ENCODE measurements at places on chromosomes 11 and 22.

DNA sequence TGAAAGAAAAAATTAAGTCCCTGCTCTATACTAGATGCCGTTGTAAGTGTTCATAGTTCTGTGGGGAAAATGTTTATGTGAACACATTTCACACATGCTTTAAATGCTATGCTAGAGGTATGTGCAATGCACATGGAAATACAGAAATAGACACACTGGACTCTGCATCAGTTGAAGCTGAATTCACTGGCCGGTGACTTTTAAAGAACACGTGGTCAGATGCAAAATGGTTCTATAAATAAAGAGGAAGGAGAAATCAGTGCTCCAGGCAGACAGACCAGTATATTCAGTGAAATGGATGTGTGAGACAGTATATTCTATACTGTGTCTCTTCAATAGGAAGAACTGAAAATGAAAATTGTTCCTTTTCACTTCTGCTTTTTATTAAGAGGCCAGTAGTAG is 29.9 kb downstream of the TRPC6 start:
- no peak for DNase-seq

- DNase-seq: no peak
Measured at GRCh38 chr11:73072935-73073481, 69.1 kb downstream of the FCHSD2 start.

- DNase-seq: no peak
Measured at GRCh38 chr22:44086271-44087088, 62.4 kb downstream of the PARVB start.

- DNase-seq: no peak
Measured at GRCh38 chr11:84573868-84574267, 1053.3 kb downstream of the DLG2 start.

- DNase-seq: no peak
Measured at GRCh38 chr11:1005928-1006327, 30.6 kb downstream of the MUC6 start.

- DNase-seq: no peak
Measured at GRCh38 chr11:129894278-129895125, 876 bp downstream of the NFRKB start.

DNA sequence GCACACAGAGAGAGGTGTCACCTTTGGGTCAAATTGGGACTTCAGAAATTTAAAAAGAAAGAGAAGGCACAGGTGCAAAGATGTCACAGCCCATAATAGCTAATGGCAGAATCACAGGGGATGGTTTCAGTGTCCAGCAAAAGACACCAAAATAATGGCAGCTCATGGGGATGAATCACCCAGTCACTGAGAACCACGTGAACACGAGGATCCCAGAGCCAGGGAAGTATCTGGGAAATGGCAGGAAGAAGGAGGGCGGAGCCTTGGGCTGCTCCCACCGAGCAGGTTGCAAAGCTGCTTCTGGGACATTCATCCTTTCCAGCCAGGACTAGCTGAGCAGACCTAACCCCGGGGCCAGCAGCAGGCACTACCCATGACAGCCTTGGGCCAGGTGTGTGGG is 45.6 kb downstream of the TRMU start:
- no peak for DNase-seq

- no peak for DNase-seq
Measured at GRCh38 chr11:86287468-86287796, 14.6 kb upstream of the HIKESHI start.

DNA sequence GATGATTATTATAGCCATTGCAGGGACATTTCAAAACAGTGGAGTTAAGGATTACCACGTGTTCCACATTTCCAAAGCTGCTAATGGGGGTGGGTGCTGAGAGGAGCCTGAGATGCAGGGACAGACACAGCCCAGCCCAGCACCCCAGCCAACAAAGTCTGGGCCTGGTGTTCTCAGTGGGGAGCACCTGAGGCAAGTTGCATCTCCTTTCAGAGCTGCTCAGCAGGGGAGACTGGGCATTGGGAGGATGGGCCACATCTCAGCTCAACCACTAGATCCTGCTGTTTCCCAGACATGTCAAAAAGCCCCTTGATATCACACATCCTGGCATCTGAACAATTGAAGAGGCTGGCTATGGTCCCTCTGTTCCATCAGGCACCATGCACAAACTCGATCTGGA is 458.0 kb upstream of the KIRREL3 start:
- DNase-seq: no peak

DNA sequence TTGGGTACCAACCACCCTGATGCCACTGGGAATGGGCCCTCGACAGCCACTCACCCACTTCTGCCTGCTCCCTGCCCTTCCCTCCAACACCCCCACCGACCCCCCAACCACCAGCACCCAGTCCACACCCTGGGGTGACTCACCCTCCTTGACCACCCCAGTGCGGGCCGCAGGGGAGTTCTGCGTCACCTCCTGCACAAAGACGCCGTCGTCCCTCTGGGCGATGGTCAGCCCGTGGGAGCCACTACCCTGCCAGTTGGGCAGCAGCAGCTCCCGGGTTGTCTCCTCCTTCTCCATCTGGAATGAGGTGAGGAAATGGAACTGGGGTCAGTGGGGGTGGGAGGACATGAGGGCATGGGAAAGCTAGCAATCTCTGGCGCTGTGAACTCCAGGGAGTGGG is 10.8 kb downstream of the AHNAK start:
- DNase-seq: no peak

GRCh38 chr11:2537896-2538724 is 93.3 kb downstream of the KCNQ1 start:
- no peak for DNase-seq

- DNase-seq: no peak
Measured at GRCh38 chr11:17410606-17411379, 22.3 kb upstream of the KCNJ11 start.

DNA sequence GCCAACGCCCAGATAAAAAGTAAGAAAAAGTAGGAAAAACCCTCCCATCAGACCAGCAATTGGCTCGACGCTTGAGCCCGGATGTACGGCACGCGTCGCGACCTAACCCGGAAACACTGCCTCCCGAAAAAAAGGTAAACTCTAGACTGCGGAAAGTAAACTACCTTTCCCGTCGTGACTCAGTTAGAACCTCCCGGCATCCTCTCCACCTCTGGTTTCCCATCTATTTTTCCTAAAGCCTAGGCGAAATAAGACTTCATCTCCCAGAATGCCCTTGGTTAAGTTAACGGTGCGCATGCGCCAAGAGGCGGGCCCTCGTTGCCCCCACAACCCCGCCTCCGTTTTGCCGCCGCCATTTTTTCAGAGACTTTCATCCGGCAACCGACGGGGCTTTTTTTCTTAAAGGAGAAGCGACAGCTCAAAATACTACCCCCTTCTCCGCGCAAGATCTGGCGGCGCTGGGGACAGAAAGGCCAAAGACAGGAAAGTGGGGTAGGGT is 678 bp upstream of the ZFP91 start:
- peak; percentile 95 for DNase-seq

DNA sequence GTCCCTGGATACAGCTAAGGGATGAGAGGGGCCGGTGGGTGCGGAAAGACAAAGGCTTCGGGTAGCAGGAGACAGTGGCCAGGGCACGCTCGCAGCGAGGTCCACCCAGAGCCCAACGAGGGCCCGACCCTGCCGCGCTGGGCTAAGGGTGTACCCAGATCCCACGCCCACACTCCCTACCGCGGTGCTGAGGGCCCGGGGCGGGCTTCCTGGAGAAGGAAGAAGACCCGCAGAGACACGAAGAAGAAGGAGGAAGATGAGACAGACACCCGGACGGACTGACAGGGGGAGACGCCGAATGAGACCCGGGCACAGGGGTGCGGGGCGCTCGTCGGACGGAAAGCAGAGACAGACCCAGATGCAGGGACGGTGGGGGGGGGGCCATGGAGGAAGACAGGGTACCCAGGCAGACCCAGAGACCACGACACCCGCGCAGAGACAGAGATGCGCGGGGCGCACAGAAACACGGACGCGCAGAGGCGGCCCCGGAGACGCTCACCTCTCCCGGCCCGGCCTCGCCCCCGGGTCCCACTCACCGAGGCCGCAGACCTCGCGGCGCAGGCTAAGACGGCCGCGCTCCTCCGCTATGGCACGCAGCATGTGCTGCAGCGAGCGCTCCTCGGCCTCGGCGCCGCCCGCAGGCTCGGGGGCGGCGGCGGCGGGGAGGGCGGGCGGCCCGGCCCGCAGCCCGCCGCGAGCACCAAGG is 437 bp downstream of the KIAA0930 start:
- peak; percentile 79 for DNase-seq

GRCh38 chr11:131253656-131254151 is 116.7 kb upstream of the NTM start:
- DNase-seq: no peak

GRCh38 chr22:33666279-33666960 is 253.9 kb downstream of the LARGE1 start:
- no peak for DNase-seq

- DNase-seq: peak; percentile 52
Measured at GRCh38 chr22:19871845-19872778, 17.4 kb upstream of the GNB1L start.

- DNase-seq: no peak
Measured at GRCh38 chr22:43681731-43682360, 130.3 kb downstream of the EFCAB6 start.

- DNase-seq: no peak
Measured at GRCh38 chr22:37968452-37969251, 15.2 kb downstream of the POLR2F start.

GRCh38 chr11:3213659-3214419 is 4.8 kb downstream of the MRGPRG start:
- no peak for DNase-seq

DNA sequence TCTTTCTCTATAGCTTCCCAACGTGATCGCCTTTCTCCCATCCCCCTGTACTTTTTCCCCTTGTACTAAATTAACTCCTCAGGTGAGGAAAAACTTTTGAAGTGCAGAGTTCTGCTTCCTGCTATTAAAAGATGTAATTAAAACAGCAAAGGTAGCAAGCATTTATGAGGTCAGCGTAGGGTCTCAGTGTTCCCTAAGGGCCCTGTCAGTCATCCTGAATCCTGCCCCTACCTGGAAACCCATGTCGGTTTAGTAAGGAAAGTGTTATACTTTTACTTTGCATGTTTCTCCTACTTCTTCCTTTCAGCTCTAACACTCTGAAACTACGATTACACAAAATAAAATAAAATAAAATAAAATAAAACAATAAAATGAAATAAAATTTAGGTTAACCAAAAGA is 1.3 kb upstream of the HBB start:
- no peak for DNase-seq

DNA sequence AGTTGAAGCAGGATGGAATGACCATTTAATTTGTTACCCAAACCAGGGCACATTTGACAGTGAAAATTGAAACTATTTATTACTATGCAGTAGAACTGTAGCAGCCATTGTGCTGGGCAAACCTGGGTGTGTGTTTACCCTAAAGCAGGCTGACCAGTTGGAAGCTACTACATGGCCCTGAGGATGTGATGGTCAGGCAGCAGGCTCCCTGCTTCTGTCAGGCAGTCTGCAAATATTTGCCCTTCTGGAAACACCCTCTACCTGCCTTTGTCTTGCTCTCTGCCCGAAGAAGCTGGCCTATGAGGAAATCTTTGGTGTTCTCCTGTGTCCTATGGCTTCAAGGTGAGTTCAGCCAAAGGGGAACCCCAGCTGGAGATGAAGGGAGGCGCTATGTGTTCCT is 600.1 kb upstream of the KIRREL3 start:
- DNase-seq: no peak

DNA sequence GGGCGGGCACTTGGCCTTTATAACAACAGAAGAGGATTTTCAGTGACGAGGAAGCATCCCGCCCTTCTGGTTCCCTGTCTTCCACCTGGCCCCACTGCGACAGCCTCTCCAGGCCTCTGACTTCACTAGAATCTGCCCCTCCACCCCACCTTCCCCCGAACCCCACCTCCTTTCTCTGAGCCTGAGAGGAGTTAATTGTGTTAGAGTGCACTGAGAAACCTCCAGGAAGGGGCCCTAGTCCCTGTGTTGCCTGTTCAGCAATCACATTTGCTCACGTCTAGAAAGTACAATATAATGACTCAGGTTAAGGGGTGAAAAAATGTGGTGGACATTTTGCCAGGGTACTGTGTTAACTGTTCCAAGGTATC is 38.8 kb downstream of the PTPRJ start:
- no peak for DNase-seq

DNA sequence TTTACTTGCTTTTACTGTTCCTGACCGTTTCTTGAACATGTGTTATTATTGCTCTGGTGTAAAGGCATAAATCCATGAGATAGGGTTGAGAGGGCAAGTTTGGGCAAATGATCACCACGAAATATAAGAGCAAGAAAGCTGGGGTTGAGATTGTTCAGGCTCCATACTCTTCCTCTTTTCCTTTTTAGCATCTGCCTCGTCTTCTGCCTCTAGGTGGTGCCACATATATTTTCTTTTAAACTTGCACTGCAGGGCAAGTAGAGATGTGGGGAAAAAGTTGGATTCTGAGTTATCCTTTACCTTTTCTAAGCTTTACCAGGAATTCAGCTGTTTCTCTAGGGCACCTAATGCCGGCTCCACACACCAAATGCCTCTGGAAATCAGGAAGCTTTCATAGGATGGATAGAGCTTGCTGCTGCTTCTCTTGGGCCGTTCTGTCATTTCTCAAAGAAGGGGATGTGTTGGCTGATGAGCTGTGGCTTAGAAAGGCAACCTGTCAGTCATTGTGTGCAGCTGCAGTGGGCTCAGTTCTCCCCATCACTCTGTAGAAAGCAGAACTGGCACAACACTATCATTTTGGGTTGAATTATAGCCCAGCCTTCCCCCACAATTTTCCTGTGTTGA is 98.2 kb downstream of the LDLRAD3 start:
- DNase-seq: no peak

GRCh38 chr11:107791343-107792048 is 67.1 kb downstream of the SLC35F2 start:
- no peak for DNase-seq

DNA sequence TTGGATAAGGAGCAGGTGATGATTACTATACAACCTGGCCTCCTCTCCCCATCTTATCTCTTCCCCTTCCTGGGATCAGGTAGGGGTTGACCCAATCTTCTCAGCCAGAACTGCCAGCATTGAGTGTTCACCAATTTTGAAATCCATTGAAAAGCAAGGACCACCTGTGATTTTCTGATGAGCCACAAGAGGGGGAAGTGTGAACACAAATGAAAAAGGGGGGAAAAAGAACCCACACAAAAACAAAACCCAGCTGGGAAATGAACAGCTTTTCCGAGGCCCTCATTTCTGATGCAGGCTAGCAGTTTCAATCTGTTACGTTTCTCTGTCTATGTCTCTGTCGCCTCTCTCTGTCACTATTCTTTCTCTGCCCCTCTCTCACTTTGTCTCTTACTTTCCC is 161.9 kb downstream of the INSC start:
- DNase-seq: no peak

DNA sequence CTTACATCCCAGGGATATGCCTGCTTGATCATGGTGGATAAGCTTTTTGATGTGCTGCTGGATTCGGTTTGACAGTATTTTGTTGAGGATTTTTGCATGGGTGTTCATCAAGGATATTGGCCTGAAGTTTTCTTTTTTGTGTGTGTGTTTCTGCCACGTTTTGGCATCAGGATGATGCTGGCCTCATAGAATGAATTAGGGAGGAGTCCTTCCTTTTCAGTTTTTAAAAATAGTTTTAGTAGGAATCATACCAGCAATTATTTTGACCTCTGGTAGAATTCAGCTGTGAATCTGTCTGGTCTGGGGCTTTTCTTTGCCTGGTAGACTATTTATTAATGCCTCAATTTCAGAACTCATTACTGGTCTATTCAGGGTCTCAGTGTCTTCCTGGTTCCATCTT is 362.4 kb downstream of the JRKL start:
- DNase-seq: no peak

Measured in activated CD8-positive, alpha-beta memory T cell treated with anti-CD3 and anti-CD28 coated beads for 24 hours (primary cell).